ENCODE measurements at places on chromosomes 13 and 19.

GRCh38 chr13:94160875-94161274 is 318.6 kb downstream of the DCT start:
- DNase-seq: no peak

- DNase-seq: no peak
Observed at GRCh38 chr13:32830336-32831031, 185.7 kb upstream of the KL start.

- DNase-seq: no peak
Observed at GRCh38 chr13:28329395-28330158, 165.4 kb downstream of the FLT1 start.

- DNase-seq: no peak
Observed at GRCh38 chr13:30618930-30619279, 1.2 kb downstream of the USPL1 start.

DNA sequence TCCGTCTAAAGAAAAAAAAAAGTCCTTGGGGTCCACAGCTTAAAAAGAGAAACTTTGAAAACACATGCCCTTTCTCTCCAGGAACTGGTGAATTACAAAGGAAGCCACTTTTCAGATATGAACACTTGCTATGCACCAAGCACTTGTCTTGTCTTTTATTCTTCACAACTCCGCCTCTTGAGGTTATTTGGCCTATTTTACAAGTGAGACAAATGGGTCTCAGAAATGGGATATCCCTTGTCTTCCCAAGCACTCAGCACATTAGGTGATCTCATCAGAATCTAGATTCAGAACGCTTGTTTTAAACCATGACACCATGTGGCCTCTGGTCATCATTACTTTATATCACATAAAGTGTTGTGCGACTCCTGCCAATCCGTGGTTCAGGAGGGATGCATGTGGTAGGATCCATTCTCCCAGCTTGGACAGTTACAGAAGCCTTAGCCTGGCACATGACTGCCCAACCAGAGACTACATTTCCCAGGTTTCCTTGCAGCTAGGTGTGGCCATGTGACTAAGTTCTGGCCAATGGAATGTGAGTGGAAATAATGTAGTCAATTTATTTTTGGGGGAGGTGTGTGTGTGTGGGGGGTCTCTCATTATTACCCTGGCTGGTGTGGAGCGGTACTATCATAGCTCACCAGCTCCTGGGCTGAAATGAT is 13.9 kb downstream of the TSKS start:
- no peak for DNase-seq

- DNase-seq: no peak
Observed at GRCh38 chr13:81540777-81541176, 1199.9 kb upstream of the SPRY2 start.

All from GM13977 (cell line).